Esophagus squamous epithelium (tissue), 5 donors: ENCODE measurements at places on chromosomes 5 and 9.

DNA sequence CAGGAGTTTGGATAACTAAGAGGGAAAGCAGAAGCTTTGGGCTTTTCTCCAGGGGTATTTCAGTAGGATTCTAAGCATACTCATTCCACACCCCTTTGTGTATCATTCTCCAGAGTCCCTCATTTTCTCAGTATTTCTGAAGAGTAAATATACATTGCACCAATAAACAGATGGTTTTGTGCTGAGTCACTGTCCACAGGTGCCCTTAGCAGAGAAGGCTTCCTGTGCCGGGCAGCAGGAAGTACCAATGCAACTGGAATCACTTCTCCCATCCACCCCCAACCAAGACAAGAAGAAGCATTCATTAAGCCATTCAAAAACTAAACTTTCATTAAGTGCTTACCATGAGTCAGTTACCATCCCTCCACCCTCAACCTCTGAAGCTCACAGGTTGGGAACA lies 3.6 kb upstream of the CCNJL start:
- H3K27me3 ChIP-seq = no peaks in the 10 kb centered on the region
- no peak for DNase-seq
- H3K36me3 ChIP-seq = no peaks in the 10 kb centered on the region
- H3K27ac ChIP-seq = no peak overlapping the region
- peaks cover 4% of the 10 kb centered on the region for H3K4me1 ChIP-seq
- no peak overlapping the region for H3K4me3 ChIP-seq

GRCh38 chr5:137566780-137567179 lies 67.7 kb upstream of the SPOCK1 start:
- no peak overlapping the region for H3K27ac ChIP-seq
- H3K36me3 ChIP-seq = no peaks in the 10 kb centered on the region

DNA sequence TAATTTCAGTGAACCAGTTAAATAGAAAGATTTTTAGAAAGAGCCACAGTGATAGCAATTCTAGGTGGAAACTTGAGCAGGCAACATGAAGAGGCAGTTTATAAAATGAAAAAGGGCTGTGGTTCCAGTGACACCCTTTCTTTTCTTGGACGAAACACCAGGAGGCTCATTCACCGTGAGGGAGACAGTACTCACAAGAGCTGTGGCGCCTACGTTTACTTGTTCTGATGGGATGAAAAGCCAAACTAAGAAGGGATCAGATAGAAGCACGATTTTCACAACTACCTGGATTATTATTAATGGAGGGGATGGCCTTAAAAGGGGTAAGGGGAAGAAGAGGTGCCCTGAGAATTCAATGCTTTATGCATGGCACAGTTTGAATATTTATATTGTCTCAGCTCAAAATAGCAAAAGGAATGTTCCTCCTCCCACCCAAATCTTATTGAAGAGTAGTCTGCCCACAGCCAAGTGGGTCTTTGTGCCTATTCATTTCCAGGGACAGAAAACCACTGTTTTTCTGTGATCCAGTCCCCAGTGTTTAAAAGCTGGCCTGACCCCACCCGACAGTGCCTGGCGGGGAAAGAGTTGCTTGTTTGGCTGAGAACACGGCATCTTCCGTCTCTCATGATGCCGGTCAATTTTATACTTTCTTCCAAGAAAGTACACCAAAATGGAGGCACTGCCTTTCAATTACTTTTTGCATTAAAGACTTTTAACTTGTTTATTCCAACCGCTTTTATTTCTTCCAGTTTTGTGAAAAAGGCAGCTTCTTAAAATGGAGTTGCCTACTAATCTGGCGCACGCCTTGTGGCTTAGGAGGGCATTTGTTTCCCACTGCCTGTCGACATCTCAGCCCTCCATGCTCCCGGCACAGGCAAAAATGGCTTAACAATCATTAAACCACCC lies 51.9 kb downstream of the HABP4 start:
- H3K4me3 ChIP-seq = no peak overlapping the region
- H3K4me1 ChIP-seq = no peaks in the 10 kb centered on the region

DNA sequence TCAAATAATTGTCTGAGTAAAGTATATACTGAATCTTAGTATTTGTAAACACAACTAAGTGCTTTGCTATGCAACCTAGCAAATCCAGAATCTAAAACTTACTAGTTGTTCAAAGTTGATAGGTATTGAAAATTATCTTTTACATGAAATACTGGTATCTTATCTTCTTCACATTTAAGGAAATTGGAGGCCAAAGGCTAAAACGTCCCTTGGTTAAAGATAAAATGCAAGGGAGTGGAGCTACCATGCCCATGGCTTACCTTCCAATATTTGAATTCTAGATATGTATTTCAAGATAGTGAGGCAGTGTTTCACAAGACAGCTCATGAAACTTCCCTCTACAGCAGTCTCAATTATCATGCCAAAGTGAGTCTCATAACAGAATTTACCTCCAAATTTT lies 373.5 kb downstream of the KIAA0825 start:
- no peaks in the 10 kb centered on the region for H3K27me3 ChIP-seq
- no peaks in the 10 kb centered on the region for H3K36me3 ChIP-seq
- H3K4me3 ChIP-seq = no peak overlapping the region
- no peak for DNase-seq
- no peak overlapping the region for H3K27ac ChIP-seq

DNA sequence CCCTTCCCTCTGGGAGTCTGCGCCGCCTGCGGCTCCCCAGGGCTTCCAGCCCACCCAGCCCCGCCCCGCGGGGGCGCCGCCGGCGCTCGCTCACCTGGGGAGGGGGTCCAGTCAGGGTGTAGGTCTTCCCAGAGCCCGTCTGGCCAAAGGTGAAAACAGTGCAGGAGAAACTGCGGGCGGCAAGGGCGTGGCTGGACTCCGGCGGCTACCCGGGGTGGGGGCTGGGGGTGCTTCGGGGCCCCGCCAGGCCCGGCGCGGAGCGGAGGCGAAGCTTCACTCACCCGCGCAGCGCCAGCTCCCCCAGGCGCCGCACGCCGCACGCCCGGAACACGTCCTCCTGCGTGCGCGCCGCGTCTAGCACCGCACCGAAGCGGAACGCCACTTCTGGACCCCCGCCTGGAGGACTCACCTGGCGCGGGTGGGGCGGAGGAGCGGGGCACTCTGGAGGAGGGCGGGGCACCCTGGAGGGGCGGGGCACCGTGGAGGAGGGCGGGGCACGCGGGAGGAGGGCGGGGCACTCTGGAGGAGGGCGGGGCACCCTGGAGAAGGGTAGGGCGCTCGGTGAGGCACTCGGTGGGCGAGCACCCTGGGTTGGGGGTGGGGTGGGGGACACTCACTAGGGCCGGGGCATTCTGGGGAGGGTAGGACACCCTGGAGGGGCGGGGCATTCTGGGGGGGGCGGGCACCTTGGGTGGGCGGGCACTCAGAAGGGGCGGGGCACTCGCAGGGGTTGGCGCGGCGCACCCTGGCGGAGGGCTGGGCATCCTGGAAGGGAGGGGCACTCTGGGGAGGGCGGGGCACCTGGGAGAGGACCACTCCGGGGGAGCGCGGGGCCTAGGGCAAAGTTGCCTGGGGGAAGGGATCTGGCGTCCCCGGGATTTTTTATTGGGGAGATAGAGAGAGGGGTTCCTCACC lies 814 bp downstream of the KIF12 start:
- H3K36me3 ChIP-seq = no peaks in the 10 kb centered on the region
- H3K4me3 ChIP-seq = peak overlapping the region; percentile 19
- H3K27ac ChIP-seq = no peak overlapping the region
- H3K4me1 ChIP-seq = peaks cover 22% of the 10 kb centered on the region
- DNase-seq = no peak

- H3K36me3 ChIP-seq = no peaks in the 10 kb centered on the region
- peak within 1 kb of the TSS; percentile 60 for H3K4me3 ChIP-seq
- H3K4me1 ChIP-seq = peaks cover 44% of the 10 kb centered on the region
- peak within 1 kb of the TSS; percentile 90 for H3K27ac ChIP-seq
- DNase-seq = no peak
Measured at GRCh38 chr9:98943682-98944056, at the start of gene COL15A1. Gene COL15A1, plus strand, starts transcription at chr9:98943907. Its CDS starts 155 bp downstream, at chr9:98944062.

DNA sequence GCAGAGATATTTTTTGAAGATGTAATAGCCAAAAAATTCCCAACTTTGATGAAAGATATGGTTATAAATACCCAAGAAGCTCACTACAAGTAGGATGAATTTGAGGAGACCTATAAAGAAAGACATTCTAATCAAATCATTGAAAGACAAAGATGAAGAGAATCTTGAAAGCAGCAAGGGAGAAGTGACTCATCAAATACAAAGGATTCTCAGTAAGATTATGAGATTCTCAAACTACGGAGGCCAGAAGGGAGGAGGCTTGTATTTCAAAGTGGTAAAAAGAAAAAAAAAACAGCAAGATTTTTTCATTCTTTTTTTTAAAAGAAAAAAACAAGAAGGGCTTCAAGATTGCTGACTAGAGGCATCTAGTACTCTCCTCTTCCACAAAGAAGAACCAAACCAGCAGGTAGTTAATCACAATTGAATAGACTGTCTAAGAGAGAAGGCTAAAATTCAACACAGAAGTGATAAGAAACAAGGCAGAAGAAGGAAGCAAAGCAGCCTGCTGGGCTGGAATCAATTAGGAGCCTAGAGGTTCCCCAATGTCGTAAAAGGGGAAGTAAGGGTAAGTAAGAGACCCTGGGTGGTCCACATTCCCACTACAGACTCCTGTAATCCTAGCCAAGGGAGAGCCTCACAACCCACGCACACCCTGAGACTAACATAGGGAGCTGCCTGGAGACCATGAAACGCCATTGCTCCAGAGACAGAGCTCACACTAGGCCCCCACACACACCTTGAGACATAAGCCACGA lies 59.1 kb upstream of the NIPAL4 start:
- H3K36me3 ChIP-seq = no peaks in the 10 kb centered on the region
- H3K4me1 ChIP-seq = no peaks in the 10 kb centered on the region
- no peak overlapping the region for H3K27ac ChIP-seq
- no peaks in the 10 kb centered on the region for H3K27me3 ChIP-seq
- H3K4me3 ChIP-seq = no peak overlapping the region
- DNase-seq = no peak

- DNase-seq = no peak
- H3K36me3 ChIP-seq = no peaks in the 10 kb centered on the region
- no peak overlapping the region for H3K27ac ChIP-seq
Measured at GRCh38 chr9:89935115-89935514, 330.3 kb downstream of the GADD45G start.

DNA sequence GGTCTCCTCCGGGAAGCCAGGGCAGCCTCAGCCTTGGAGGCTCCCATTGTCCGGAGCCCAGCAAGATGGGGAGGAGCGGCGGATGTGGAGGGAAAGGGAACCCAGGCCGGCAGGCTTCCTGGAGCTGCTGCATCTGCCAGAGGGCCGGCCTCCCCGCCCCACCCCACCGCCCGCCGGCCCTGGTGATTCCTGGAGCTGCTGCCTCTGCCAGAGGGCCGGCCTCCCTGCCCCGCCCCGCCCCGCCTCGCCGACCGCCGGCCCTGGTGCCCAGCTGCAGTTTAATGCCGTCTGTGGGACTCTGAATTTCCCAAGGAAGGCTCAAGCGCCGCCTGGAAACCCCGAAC lies 31.6 kb downstream of the EXD3 start:
- H3K27me3 ChIP-seq = no peaks in the 10 kb centered on the region
- H3K36me3 ChIP-seq = no peaks in the 10 kb centered on the region
- no peak for DNase-seq
- H3K27ac ChIP-seq = peak overlapping the region; percentile 75
- no peak overlapping the region for H3K4me3 ChIP-seq
